Activated CD4-positive, alpha-beta memory T cell treated with anti-CD3 and anti-CD28 coated beads, Interleukin-2, amount 10 ng/mL, durations not matched to agents 7 days and 5 days (primary cell): ENCODE measurements at places on chromosomes 13 and 19. TPM values are rescaled to one million over a fixed set of nuclear protein-coding genes. Genes with fewer than 3 reads are reported as not detected.

Gene PGLYRP2
- 0.08 TPM for total RNA-seq

Gene ERICH4
- total RNA-seq: not detected

Gene APOE
- total RNA-seq: not detected

Gene TEX26
- not detected for total RNA-seq

Gene ANKLE1
- 7.6 TPM for total RNA-seq

Gene HSD17B14
- total RNA-seq: 0.50 TPM

Gene FBN3
- total RNA-seq: not detected

Gene LGALS4
- total RNA-seq: 0.93 TPM

Gene PLIN5
- not detected for total RNA-seq

Gene PRSS57
- total RNA-seq: not detected

Gene TMEM238
- 19.3 TPM for total RNA-seq

Gene CASP14
- total RNA-seq: not detected

Gene FFAR3
- 0.78 TPM for total RNA-seq

Gene TMEM205
- 32.6 TPM for total RNA-seq

Gene LPAR2
- 43.2 TPM for total RNA-seq

Gene BCL3
- total RNA-seq: 63.4 TPM

Gene BLVRB
- 20.1 TPM for total RNA-seq

Gene SMAD9
- not detected for total RNA-seq

Gene BCAM
- not detected for total RNA-seq

Gene CYP4F2
- total RNA-seq: not detected

Gene ZNF229
- total RNA-seq: 0.05 TPM

Gene ZNF329
- total RNA-seq: 4.5 TPM

Gene SKA3
- 33.2 TPM for total RNA-seq

Gene CEACAM20
- not detected for total RNA-seq

Gene MEX3D
- total RNA-seq: 8.4 TPM

Gene PRRG2
- 1.0 TPM for total RNA-seq

Gene MIPEP
- 8.8 TPM for total RNA-seq

Gene ZNF230
- total RNA-seq: 3.7 TPM

Gene PSG7
- not detected for total RNA-seq

Gene BST2
- total RNA-seq: 288 TPM

Gene MIA
- total RNA-seq: not detected

Gene CYP2A6
- not detected for total RNA-seq

Gene UBE2M
- 87.5 TPM for total RNA-seq

Gene ZNF211
- 20.4 TPM for total RNA-seq

Gene SOHLH2
- total RNA-seq: not detected

Gene FAAP24
- 7.6 TPM for total RNA-seq

Gene KLK2
- 0.35 TPM for total RNA-seq

Gene HNRNPL
- 457 TPM for total RNA-seq

Gene SHC2
- not detected for total RNA-seq

Gene TGDS
- total RNA-seq: 18.3 TPM

Gene TGFBR3L
- total RNA-seq: 4.6 TPM

Gene TMEM255B
- 0.63 TPM for total RNA-seq

Gene MBD3L2
- total RNA-seq: not detected

Gene CEACAM3
- total RNA-seq: not detected

Gene SAE1
- total RNA-seq: 150 TPM

Gene ZSWIM9
- total RNA-seq: 7.8 TPM

Gene PLEKHF1
- 53.9 TPM for total RNA-seq

Gene GRIN2D
- 0.18 TPM for total RNA-seq

Gene PRODH2
- not detected for total RNA-seq

Gene EPS8L1
- total RNA-seq: 7.6 TPM

Gene EIF3K
- total RNA-seq: 297 TPM

Gene FGF22
- not detected for total RNA-seq

Gene CERS1
- not detected for total RNA-seq

Gene ZNF208
- total RNA-seq: 1.9 TPM

Gene LRRC4B
- total RNA-seq: not detected
